Glomerular endothelial cell (primary cell): ENCODE measurements at places on chromosomes 5 and 9. TPM values are rescaled to one million over a fixed set of nuclear protein-coding genes. Genes with fewer than 3 reads are reported as not detected.

The TLX3 gene
- not detected in 2 replicates for total RNA-seq

The SUSD3 gene
- total RNA-seq: not detected in 2 replicates

DNA sequence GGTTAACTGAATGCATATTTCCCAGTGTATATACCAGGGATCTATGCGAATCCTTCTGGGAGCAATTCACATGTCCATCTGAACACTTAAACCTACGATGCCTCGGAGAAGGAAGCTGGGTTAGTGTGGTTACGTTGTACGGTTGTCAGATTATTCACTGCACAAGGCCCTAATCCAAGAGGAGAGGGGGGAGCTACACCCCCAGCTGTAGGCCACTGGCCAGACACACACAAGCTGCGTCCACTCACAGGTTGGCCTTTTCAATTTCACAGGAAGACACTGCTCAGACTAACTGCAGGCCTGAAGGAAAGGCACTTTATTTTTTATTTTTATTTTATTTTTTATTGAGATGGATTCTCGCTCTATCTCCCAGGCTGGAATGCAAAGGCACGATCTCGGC lies 184.5 kb upstream of the GNA14 start:
- DNase-seq: no peak

GRCh38 chr9:124353811-124354274 lies 61.4 kb downstream of the PSMB7 start:
- no peak for DNase-seq

GRCh38 chr9:136550439-136551289 lies 4.8 kb upstream of the NOTCH1 start:
- DNase-seq: no peak

GRCh38 chr5:178461004-178461730 lies 129.0 kb downstream of the COL23A1 start:
- DNase-seq: no peak
